Fibroblast of skin of right quadriceps (primary cell): ENCODE measurements at places on chromosomes 3 and 15.

DNA sequence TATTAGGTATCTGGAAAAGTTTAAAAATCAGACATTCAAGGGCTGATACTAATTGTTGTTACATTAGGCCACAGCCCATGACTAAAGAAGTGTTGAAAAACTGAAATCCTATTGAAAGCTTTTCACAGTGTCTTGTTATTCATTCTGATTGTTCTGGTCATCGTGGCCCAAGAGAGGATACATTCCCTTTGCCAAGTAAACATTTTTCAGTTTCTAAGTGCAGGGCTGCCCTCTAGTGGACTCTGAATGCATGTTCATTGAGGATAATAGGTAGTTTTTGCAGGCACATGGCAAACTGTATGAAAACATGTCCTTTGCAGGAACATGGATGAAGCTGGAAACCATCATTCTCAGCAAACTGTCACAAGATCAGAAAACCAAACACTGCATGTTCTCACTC lies 181.1 kb downstream of the MYRIP start:
- DNase-seq, result peak; percentile 49

DNA sequence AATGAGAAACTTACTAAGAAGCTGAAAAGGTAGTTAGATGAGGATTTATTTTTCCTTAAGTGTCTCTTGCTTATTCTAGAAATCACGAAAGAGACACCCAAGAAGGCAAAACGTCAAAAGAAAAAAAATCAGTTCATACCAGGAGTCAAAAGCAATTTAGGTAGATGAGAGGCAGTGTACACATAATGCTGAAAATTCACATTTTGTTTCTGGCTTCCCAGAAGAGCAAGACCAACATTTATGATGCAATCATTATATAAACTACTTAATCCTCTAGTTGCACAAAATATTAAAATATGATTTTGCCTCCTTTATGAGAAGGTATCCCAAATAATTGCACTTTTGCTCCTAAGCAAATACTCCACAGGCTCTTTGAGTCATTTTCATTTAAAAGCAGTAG lies 228.0 kb downstream of the FMN1 start:
- DNase-seq, result no peak

DNA sequence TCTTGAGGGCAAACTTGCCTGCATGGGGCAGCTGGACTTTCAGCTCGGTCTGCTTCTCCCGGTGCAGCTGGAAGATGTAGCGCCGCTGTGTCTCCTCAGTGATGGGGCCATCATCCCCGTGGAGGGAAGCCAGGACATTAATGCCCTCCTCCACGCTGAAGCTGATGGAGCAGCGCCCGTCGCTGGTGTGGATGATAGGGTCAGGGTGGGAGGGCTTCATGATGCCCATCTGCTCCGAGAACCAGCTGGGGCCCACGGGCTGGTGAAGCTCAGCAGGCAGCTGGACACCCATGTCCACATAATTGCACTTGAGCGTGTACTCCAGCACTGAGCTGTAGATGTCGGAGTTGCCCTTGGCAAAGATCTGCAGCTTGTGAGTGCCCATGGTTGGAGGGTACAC lies 46.9 kb downstream of the KY start:
- DNase-seq, result no peak

- peak; percentile 91 for DNase-seq
These were observed 46.2 kb downstream of the TBL1XR1 start for GRCh38 chr3:177150970-177151627.

GRCh38 chr3:24493746-24494617 lies 668 bp downstream of the THRB start:
- peak; percentile 23 for DNase-seq
